ENCODE measurements at places on chromosomes 5 and 9. TPM values are rescaled to one million over a fixed set of nuclear protein-coding genes. Genes with fewer than 3 reads are reported as not detected.

DNA sequence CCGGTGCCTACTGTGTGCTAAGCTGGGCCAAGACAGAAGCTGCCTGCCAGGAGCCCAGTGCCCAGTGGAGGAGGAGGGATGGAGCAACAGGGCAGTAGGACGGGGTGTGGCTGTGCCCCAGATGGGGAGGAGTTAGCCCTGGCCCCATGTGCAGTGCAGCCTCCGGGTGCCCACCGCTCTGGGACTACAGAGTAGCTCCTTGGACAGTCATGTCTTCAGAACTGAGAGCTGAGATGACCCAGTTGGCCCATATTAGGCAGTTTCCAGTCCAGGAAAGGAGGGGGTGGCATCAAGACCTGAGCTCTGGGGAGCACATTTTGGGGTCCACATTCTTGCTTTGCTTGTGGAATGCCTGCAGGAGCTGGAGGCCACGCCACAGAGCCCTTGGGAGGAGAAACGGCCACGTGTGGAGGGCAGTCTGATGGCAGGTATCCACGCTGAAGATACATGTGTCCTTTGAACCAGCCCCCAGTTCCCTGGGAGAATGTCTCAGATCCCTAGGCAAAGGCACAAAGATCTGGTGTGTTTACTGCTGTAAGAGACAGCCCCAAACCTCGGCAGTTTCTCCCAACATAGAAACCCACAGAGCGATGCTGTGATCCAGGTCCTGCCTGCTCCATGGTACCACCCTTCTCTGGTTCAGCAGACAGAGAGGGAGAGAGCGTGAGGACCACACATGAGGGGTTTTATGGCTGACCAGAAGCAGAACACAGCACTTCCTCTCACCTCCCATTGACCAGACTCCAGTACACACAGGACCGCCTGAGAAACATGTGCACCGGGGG lies 46.8 kb upstream of the FCN1 start:
- H3K27ac ChIP-seq = no peak overlapping the region
- no peaks in the 10 kb centered on the region for H3K36me3 ChIP-seq
- DNase-seq = no peak
- no peak overlapping the region for H3K4me3 ChIP-seq
- H3K4me1 ChIP-seq = no peaks in the 10 kb centered on the region

GRCh38 chr5:127029581-127030258 lies 638 bp downstream of the MARCHF3 start:
- H3K27ac ChIP-seq = peak overlapping the region; percentile 66
- no peaks in the 10 kb centered on the region for H3K36me3 ChIP-seq
- peaks cover 13% of the 10 kb centered on the region for H3K4me1 ChIP-seq
- peak overlapping the region; percentile 77 for H3K4me3 ChIP-seq

GRCh38 chr9:91954841-91955471 lies 4.9 kb upstream of the ROR2 start:
- H3K27me3 ChIP-seq = peaks cover 21% of the 10 kb centered on the region
- H3K4me1 ChIP-seq = no peaks in the 10 kb centered on the region
- H3K4me3 ChIP-seq = no peak overlapping the region
- H3K36me3 ChIP-seq = no peaks in the 10 kb centered on the region
- DNase-seq = no peak
- H3K27ac ChIP-seq = no peak overlapping the region

DNA sequence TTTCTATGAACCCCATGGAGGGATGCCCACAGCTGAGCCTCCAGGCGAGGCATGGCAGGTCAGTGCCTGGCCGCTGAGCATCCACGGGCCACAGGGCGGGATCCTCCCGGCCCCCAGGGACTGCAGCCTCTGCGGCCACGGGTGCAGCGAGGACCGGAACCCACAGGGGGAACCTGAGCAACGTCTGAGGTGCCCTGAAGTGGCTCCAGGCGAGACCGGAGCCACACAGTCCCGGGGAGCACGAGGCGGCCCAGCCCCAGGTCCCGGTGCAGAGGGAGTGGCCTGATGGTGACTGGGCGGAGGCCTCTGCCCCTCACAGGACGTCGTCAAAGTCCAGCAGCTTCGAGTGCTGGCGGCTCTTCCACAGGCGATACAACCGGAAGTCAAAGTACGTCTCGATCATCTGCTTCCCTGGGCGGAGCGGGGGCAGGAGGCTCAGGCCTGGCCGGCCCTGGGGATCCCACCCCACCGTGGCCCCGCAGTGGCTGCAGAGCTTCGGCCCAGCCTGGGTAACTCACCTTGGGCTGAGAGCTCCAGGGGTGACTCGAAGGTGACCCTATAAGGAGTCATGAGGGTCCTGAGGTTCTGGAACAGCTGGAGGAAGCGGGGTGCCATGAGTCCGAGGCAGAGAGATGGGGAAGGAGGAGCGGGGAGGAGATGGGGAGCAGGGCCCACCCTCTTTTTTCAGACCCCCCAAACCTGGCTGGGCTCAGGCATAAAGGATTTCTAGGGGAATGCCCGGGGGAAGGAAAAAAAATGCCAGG lies 8.1 kb upstream of the ENTPD8 start:
- no peak overlapping the region for H3K27ac ChIP-seq
- H3K4me3 ChIP-seq = no peak overlapping the region
- no peak for DNase-seq
- peaks cover 52% of the 10 kb centered on the region for H3K4me1 ChIP-seq
- no peaks in the 10 kb centered on the region for H3K27me3 ChIP-seq

- H3K27ac ChIP-seq = no peak overlapping the region
- DNase-seq = no peak
- H3K4me1 ChIP-seq = peaks cover 8% of the 10 kb centered on the region
These were observed 43.1 kb downstream of the NACC2 start for GRCh38 chr9:136051837-136052471.

GRCh38 chr9:99076483-99077171 lies 28.3 kb upstream of the TGFBR1 start:
- H3K27me3 ChIP-seq = no peaks in the 10 kb centered on the region
- H3K4me1 ChIP-seq = peaks cover 42% of the 10 kb centered on the region
- peak overlapping the region; percentile 44 for H3K27ac ChIP-seq
- H3K4me3 ChIP-seq = peak overlapping the region; percentile 14
- H3K36me3 ChIP-seq = no peaks in the 10 kb centered on the region
- peak; percentile 57 for DNase-seq

GRCh38 chr5:159003045-159004030 lies 96.4 kb downstream of the EBF1 start:
- no peaks in the 10 kb centered on the region for H3K36me3 ChIP-seq
- no peak overlapping the region for H3K4me3 ChIP-seq
- no peak for DNase-seq
- no peak overlapping the region for H3K27ac ChIP-seq
- peaks cover 14% of the 10 kb centered on the region for H3K4me1 ChIP-seq

GRCh38 chr9:72509635-72510034 lies 11.8 kb upstream of the TMC1 start:
- H3K27me3 ChIP-seq = no peaks in the 10 kb centered on the region
- no peaks in the 10 kb centered on the region for H3K36me3 ChIP-seq
- H3K4me3 ChIP-seq = no peak overlapping the region
- no peak overlapping the region for H3K27ac ChIP-seq
- H3K4me1 ChIP-seq = no peaks in the 10 kb centered on the region
- DNase-seq = no peak

DNA sequence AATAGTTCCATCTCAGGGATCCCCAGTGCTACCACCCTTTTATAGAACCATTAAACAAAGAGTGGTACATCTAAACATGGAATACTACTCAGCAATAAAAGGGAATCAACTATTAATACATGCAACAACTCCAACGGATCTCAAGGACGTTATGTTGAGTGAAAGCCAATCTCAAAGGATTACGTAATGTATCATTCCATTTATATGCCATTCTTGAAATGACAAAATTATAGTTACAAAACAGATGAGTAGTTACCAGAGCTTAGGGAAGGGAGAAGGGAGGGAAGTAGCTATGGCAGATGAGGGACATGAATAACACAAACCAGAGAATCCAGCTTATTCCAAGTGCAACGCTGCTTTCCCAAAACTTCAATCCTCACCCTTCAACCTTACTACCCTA lies 69.5 kb downstream of the ACTL7B start:
- H3K4me3 ChIP-seq = no peak overlapping the region
- H3K36me3 ChIP-seq = no peaks in the 10 kb centered on the region
- no peak for DNase-seq
- no peaks in the 10 kb centered on the region for H3K4me1 ChIP-seq

GRCh38 chr5:163563880-163564279 lies 58.5 kb downstream of the MAT2B start:
- H3K4me3 ChIP-seq = no peak overlapping the region
- peaks cover 27% of the 10 kb centered on the region for H3K27me3 ChIP-seq
- no peak overlapping the region for H3K27ac ChIP-seq
- H3K36me3 ChIP-seq = no peaks in the 10 kb centered on the region
- peaks cover 12% of the 10 kb centered on the region for H3K4me1 ChIP-seq
- DNase-seq = no peak

GRCh38 chr9:93603011-93603410 lies 26.6 kb downstream of the PHF2 start:
- no peaks in the 10 kb centered on the region for H3K36me3 ChIP-seq
- no peak for DNase-seq
- H3K27ac ChIP-seq = no peak overlapping the region
- no peaks in the 10 kb centered on the region for H3K27me3 ChIP-seq
- no peak overlapping the region for H3K4me3 ChIP-seq

LPCAT1 gene
- 101 TPM for total RNA-seq

C9orf50 gene
- not detected for total RNA-seq
